ENCODE measurements at places on chromosomes 3 and 15.
A peak's percentile ranks its signal among the peaks of the same experiment; 100 is the strongest.

- no peak for DNase-seq
These were observed 29.0 kb downstream of the GYG1 start for GRCh38 chr3:149020196-149020838.

DNA sequence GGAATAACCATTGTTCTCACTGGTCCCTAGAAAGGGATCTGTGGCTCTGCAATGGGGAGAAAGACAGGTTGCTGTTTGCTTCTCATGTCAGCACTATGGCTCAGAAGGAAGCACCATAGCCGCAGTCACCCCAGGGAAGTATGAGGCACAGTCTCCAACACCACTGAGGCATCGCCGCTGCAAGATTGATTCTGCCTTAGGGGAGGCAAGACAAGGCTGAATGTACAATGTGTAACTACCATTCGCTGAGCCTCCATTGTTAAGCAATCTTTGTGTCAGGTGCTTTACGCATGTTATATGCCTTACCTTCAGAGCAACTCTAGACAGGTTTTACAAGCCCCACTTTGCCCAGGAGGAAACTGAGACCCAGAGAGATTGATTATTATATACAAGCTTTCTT is 100.7 kb upstream of the KCNMB2 start:
- DNase-seq = no peak

GRCh38 chr3:75687323-75687722 is 23.2 kb downstream of the FRG2C start:
- no peak for DNase-seq

GRCh38 chr3:484341-484740 is 287.8 kb downstream of the CHL1 start:
- no peak for DNase-seq

GRCh38 chr15:77070495-77071304 is at the start of gene TSPAN3:
TSS of gene TSPAN3 (minus strand) at chr15:77071109. CDS start at chr15:77070954, 155 bp downstream.
- DNase-seq = peak; percentile 98

GRCh38 chr3:59185591-59186369 is 136.0 kb upstream of the CFAP20DC start:
- DNase-seq = no peak

DNA sequence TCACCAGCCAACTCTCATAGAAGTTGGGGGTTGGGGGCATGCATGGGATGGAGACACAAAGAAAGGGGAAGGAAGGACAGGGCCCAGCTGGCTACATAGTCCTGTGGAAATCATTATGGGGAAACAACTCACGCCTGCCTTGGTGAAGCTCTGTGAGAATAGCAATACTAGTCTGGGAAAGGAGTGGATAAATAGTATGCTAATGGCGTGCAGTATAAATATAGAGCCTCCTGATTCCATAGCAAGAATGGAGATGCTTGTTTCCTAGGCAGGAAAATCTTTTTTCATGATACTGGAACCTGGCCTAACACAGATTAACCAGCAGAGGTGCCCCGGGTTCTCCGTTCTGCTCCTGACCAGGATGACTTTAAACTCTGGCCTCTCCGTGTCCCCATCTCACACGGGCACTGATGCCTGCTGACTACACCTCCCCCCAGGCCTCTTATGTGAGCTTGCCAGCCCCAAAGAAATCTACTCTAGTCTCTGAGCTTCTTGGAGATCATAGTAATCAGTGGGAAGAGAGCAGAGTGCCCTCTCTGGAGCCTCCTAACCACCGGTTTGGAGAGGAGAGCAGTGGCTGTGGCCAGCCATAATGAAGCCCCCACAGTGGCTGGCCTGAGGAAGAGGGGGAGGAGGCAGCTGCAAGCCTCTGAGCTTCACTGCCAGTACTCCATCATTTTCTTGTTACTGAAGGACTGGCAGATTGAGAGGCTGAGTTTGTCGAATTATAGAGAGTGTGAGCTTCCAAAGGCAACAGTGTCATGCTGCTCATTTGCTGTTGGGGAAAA is 355.0 kb upstream of the SEMA6D start:
- DNase-seq = no peak

GRCh38 chr15:53208751-53209150 is 418.6 kb upstream of the ONECUT1 start:
- no peak for DNase-seq
